H9 (cell line): ENCODE measurements at places on chromosomes 6 and 20. TPM values are rescaled to one million over a fixed set of nuclear protein-coding genes. Genes with fewer than 3 reads are reported as not detected.

Gene SDCBP2
- total RNA-seq, result 1.9 and 3.1 TPM in 2 replicates

Gene BACH2
- total RNA-seq, result 2.0 and 2.6 TPM in 2 replicates

Gene PRSS16
- 14.8 and 17.7 TPM in 2 replicates for total RNA-seq

Gene COL21A1
- total RNA-seq, result 1.4 and 1.8 TPM in 2 replicates

Gene POU5F1
- total RNA-seq, result 2,134 TPM in 2 replicates

Gene PCSK2
- total RNA-seq, result 1.5 and 2.8 TPM in 2 replicates

Gene CGA
- not detected in 2 replicates for total RNA-seq

Gene ZFP57
- total RNA-seq, result 1.4 and 1.7 TPM in 2 replicates

Gene PRPH2
- total RNA-seq, result 0.31 and 0.39 TPM in 2 replicates

Gene HUS1B
- total RNA-seq, result 0.96 and 1.2 TPM in 2 replicates

Gene NKAIN2
- total RNA-seq, result 0.17 and 0.29 TPM in 2 replicates

Gene THBD
- 0.15 and 0.28 TPM in 2 replicates for total RNA-seq

Gene TEAD3
- 24.3 and 27.0 TPM in 2 replicates for total RNA-seq

Gene GTSF1L
- total RNA-seq, result not detected in 2 replicates

- no peak for DNase-seq
These were observed 962.9 kb upstream of the SLC35B3 start for GRCh38 chr6:9398071-9398766.

- no peak for DNase-seq
These were observed 116.5 kb upstream of the BMP2 start for GRCh38 chr20:6651016-6651415.

GRCh38 chr6:25410102-25410501 lies 130.9 kb downstream of the CARMIL1 start:
- DNase-seq, result no peak

GRCh38 chr20:1855690-1856089 lies 39.5 kb upstream of the SIRPA start:
- no peak for DNase-seq

- DNase-seq, result no peak
These were observed at the start of gene RALY for GRCh38 chr20:33993576-33994221. RALY (plus strand) TSS chr20:33993911; CDS start chr20:34072075, 78,164 bp downstream.

- no peak for DNase-seq
These were observed 284.5 kb downstream of the HTR1B start for GRCh38 chr6:77178821-77179220.

DNA sequence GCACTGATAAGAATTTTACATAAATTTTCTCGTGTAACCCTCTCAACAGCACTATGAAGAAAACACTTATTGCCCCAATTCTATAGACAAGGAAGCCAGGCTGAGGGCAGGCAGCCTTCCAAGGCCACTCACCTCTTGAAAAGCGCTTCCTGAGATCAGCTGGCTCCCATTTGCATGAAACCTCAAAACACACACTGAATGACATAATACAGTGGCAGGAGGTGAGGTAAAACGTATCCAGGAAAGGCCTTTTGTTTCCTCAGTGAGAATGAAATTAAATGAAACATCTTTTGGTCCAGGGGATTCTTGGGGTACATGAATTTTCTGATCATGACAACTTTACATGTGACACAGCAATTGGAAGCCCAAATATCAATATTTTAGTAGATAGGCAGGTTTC lies 112.5 kb downstream of the WDR27 start:
- no peak for DNase-seq

GRCh38 chr6:123806561-123806960 lies 2.9 kb downstream of the NKAIN2 start:
- no peak for DNase-seq

DNA sequence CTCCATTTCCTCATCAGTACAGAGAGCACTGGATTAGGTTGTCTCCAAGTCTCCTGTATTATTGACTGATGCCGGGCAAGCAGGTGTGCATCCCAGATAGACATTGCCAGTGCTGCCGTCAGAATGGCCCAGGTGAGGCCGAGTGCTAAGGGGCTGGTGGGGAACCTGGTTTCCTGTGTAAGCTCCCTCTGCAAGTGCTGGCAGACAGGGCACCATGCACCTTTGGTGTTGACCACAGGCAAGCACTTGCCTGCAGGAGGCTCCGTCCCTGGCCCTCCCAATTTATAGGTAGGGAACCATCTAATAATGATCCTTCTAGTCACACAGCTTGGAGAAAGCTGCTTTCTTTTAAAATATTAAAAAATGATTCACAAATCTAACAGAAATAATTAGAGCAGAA lies 747 bp downstream of the GABRR1 start:
- DNase-seq, result no peak

DNA sequence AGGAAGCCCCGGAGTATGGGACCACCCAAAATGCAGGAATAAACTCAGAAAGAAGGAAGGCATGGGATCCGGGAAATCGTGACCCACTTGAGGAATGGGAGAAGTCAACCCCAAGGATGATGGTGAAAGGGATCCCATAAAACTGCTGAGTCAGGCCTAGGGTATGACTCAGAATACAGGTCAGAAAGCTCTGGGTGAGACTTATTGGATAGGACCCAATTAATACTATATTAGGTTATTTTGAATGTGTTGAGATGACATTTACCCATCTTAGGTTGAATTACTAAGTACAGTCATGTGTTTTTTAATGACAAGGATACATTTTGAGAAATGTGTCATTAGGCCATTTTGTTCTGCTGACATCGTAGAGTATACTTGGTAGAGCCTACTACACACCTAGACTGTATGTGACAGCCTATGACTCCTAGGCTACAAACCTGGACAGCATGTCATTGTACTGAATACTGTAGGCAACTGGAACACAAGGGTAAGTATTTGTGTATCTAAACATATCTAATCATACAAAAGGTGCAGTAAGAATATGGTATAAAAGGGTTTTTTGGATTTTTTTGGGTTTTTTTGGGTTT lies 17.1 kb upstream of the HIVEP1 start:
- no peak for DNase-seq

DNA sequence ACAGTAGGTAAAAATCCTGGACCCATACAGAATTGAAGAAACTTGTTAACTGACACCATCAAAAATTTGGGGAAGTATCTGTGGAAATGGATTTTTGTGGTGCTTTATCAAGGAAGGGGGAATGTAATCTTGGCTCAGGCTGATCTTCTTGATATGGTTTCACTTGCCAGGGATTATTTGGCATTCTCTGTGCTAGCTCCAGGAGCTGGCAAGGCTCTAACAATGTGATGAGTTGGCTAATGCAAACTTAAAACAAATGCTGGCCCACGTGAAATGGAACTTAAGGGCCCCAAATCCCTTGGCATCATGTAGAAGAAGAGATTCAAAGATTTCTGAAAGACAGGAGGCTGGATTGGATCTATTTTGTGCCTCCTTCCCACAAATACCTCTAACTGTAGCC lies 13.1 kb downstream of the KCNS1 start:
- DNase-seq, result no peak

GRCh38 chr6:31186052-31186734 lies 15.7 kb upstream of the POU5F1 start:
- DNase-seq, result no peak

DNA sequence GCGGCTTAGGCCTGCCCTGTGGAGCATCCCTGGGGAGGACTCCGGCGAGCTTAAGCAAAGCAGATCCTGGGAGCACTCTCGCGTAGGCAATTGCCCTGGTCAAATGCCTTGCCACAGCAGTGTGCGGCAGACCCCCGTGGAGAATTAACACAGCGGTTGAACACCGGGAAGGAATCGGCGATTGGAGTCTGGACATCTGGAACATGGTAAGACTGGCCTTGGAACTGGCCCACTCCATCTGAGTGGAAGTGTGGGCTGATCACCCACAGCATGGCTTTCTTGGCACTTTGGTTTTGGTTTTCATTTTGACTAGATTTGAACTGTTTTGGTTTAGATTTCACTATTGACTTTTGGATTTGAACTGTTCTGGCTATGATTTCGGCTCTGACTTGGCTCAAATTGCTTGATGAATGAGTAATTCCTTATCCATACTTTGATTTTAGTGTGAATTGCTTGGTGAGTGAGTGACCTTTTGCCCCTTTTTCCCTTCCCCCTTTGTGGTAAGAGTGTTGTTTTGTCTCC lies 300.7 kb downstream of the RNGTT start:
- DNase-seq, result no peak

DNA sequence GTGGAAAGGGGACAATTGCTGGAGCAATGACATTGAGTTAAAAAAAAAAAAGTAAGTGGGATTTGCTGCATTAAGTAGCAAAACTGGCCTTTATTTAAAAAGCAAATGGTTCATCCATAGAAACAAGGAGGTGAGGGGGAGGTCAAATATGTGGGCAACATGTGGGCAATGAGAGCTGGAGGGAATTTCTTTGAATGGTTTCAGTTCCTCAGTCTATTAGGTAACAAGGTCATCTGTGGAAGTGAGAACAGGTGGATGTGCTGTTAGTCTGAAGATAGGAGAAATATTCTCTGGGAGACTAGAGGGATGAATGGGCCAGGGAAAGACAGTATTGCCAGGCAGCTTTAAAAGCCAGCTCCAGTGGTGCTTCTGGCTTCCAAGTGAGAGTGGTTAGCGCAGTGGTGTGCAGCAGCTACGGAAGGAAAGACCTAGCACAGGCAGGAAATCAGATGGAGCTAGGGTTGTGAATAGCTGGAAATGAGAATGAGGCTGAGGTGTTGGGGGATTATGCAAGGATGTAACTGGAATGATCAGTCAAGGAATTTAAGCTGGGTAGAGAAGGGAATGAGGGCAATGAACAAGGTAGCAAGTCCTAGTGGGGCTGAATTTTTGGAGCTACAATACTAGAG lies 727.6 kb downstream of the PTPRT start:
- DNase-seq, result no peak

GRCh38 chr6:108343894-108344293 lies 49.0 kb downstream of the AFG1L start:
- no peak for DNase-seq

DNA sequence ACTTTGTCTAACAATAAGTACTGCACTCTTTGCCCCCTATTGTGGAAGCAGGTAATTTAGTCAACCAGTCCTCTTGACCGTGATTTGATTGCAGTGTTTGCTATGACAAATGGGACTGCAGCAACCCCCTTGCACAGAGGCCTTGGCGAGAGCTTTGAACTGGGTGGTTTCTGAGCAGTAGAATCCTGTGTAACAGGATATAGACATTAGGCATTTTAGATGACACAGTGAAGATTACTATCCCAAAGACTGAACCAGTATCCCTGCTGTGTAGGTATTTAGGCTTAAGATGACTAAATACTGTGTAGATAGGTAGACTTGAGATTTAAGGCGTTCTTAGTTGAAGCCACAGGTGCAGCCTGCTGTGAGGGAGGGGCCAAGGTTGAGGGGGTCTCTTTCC lies 9.9 kb downstream of the DNMT3B start:
- DNase-seq, result no peak

DNA sequence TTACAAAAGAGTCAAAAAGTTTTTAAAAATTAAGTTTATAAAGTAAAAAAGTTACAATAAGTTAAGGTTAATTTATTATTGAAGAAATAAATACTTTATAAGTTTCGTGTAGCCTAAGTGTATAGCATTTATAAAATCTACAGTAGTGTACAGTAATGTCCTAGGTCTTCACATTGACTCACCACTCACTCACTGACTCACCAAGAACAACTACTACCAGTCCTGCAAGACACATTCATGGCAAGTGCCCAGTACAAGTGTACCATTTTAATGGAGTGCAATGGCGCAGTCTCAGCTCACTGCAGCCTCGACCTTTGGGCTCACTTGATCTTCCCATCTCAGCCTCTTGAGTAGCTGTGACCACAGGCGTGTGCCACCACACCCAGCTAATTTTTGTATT lies 128.2 kb downstream of the GPX5 start:
- no peak for DNase-seq

GRCh38 chr6:70124882-70125545 lies 177.9 kb downstream of the COL9A1 start:
- no peak for DNase-seq
